Naive thymus-derived CD8-positive, alpha-beta T cell (primary cell): ENCODE measurements at places on chromosomes 5 and 9. TPM values are rescaled to one million over a fixed set of nuclear protein-coding genes. Genes with fewer than 3 reads are reported as not detected.

RNF183 gene
- 0.23 TPM for total RNA-seq

ANGPTL2 gene
- not detected for total RNA-seq

SPDL1 gene
- 15.2 TPM for total RNA-seq

DCAF10 gene
- total RNA-seq: 23.6 TPM

BARHL1 gene
- total RNA-seq: not detected

GPR151 gene
- total RNA-seq: not detected

OBP2B gene
- not detected for total RNA-seq

CFAP90 gene
- not detected for total RNA-seq

CAMK2A gene
- total RNA-seq: not detected

IL4 gene
- not detected for total RNA-seq

CAMK4 gene
- 274 TPM for total RNA-seq

FBLL1 gene
- total RNA-seq: not detected

C1QTNF3 gene
- 7.4 TPM for total RNA-seq

TLR4 gene
- 0.52 TPM for total RNA-seq

DNAH5 gene
- not detected for total RNA-seq

OSTF1 gene
- total RNA-seq: 51.6 TPM

GALNT12 gene
- total RNA-seq: 8.7 TPM

SLC25A2 gene
- 2.1 TPM for total RNA-seq

GPX8 gene
- not detected for total RNA-seq

SOX30 gene
- 0.44 TPM for total RNA-seq

GPR150 gene
- total RNA-seq: 0.91 TPM

PRRX2 gene
- not detected for total RNA-seq

MYOZ3 gene
- total RNA-seq: not detected

FAM221B gene
- total RNA-seq: not detected

ANKRD31 gene
- total RNA-seq: 2.7 TPM

BAAT gene
- not detected for total RNA-seq

CD74 gene
- total RNA-seq: 293 TPM

CDC25C gene
- total RNA-seq: not detected

PAPPA gene
- not detected for total RNA-seq

LMX1B gene
- total RNA-seq: not detected

SLC28A3 gene
- total RNA-seq: not detected

TEX48 gene
- total RNA-seq: not detected

TMEM203 gene
- 43.0 TPM for total RNA-seq

BTNL8 gene
- total RNA-seq: not detected

MSX2 gene
- total RNA-seq: not detected

RAB24 gene
- 23.3 TPM for total RNA-seq

CEL gene
- 1.6 TPM for total RNA-seq

PKD2L2 gene
- total RNA-seq: not detected

GABRP gene
- total RNA-seq: not detected

RPL37 gene
- 2,282 TPM for total RNA-seq

PRLR gene
- total RNA-seq: not detected

FBXW5 gene
- 93.1 TPM for total RNA-seq

PCDHGA3 gene
- total RNA-seq: not detected

F2RL1 gene
- total RNA-seq: 4.2 TPM

SH2D3C gene
- 42.8 TPM for total RNA-seq

DHFR gene
- total RNA-seq: 19.5 TPM

SLC46A2 gene
- not detected for total RNA-seq
